CD4-positive, alpha-beta memory T cell (primary cell): ENCODE measurements at places on chromosomes 7 and 10. TPM values are rescaled to one million over a fixed set of nuclear protein-coding genes. Genes with fewer than 3 reads are reported as not detected.

GRCh38 chr10:4596951-4597350 lies 229.1 kb upstream of the AKR1E2 start:
- H3K27ac ChIP-seq: no peak overlapping the region
- H3K4me3 ChIP-seq: no peak overlapping the region
- no peaks in the 10 kb centered on the region for H3K27me3 ChIP-seq
- H3K36me3 ChIP-seq: no peaks in the 10 kb centered on the region
- H3K4me1 ChIP-seq: no peaks in the 10 kb centered on the region

- no peaks in the 10 kb centered on the region for H3K4me1 ChIP-seq
- no peak overlapping the region for H3K4me3 ChIP-seq
- no peaks in the 10 kb centered on the region for H3K27me3 ChIP-seq
Observed at GRCh38 chr7:33918438-33919143, 13.3 kb downstream of the BMPER start.

- peaks cover 4% of the 10 kb centered on the region for H3K4me1 ChIP-seq
- no peak overlapping the region for H3K4me3 ChIP-seq
- no peak for DNase-seq
- no peaks in the 10 kb centered on the region for H3K36me3 ChIP-seq
- H3K27me3 ChIP-seq: no peaks in the 10 kb centered on the region
Observed at GRCh38 chr10:63681993-63682697, 160.9 kb downstream of the REEP3 start.

Gene DOCK1
- polyA plus RNA-seq: not detected

Gene ADAM12
- 2.3 TPM for polyA plus RNA-seq

GRCh38 chr7:158587162-158588084 lies at the start of gene PTPRN2:
TSS of gene PTPRN2 (minus strand) at chr7:158587823.
- no peak for DNase-seq
- H3K27me3 ChIP-seq: peaks cover 32% of the 10 kb centered on the region
- H3K4me3 ChIP-seq: no peak within 1 kb of the TSS
- H3K36me3 ChIP-seq: no peaks in the 10 kb centered on the region

Gene WNT8B
- not detected for polyA plus RNA-seq

Gene ANKRD7
- polyA plus RNA-seq: not detected

Gene STRIP2
- polyA plus RNA-seq: not detected

GRCh38 chr7:36894190-36894589 lies 169.9 kb upstream of the AOAH start:
- no peaks in the 10 kb centered on the region for H3K27me3 ChIP-seq
- DNase-seq: no peak
- no peaks in the 10 kb centered on the region for H3K4me1 ChIP-seq

DNA sequence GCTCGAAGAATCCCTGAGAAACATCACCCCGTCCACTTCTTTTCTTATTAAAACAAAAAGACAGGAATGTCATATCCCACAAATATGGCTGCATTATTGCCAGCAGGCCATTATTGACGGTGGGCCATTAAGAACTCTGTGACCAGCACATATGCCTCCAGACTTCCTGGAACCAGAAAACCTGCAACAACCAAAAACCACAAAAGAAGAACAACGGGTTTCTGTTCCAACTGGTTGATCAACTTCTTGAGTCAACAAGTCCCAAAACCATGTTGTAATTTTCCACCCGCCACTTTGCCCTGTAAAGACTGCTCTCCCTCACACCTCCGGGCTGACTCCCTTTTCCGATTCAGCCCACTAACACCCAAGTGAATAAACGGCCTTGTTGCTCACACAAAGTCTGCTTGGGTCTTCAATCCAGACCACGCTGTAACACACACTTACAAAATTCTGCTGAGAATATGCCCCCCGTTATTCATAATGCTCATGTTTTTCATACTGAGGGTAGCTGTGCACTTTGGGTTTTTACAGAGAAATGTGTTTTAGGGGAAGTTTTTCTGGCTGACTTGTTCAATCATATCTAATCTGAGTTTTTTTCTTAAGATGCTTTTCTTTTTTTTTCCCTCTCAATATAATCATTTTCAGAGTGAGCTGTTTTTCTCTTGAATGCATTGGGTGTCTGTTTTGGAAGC lies 20.7 kb downstream of the ZNF107 start:
- no peak overlapping the region for H3K27ac ChIP-seq
- H3K4me3 ChIP-seq: no peak overlapping the region
- no peaks in the 10 kb centered on the region for H3K27me3 ChIP-seq
- H3K4me1 ChIP-seq: peaks cover 41% of the 10 kb centered on the region

GRCh38 chr7:78649976-78650375 lies 803.5 kb downstream of the MAGI2 start:
- no peaks in the 10 kb centered on the region for H3K27me3 ChIP-seq
- H3K27ac ChIP-seq: no peak overlapping the region
- no peaks in the 10 kb centered on the region for H3K36me3 ChIP-seq
- H3K4me1 ChIP-seq: no peaks in the 10 kb centered on the region
- no peak for DNase-seq

DNA sequence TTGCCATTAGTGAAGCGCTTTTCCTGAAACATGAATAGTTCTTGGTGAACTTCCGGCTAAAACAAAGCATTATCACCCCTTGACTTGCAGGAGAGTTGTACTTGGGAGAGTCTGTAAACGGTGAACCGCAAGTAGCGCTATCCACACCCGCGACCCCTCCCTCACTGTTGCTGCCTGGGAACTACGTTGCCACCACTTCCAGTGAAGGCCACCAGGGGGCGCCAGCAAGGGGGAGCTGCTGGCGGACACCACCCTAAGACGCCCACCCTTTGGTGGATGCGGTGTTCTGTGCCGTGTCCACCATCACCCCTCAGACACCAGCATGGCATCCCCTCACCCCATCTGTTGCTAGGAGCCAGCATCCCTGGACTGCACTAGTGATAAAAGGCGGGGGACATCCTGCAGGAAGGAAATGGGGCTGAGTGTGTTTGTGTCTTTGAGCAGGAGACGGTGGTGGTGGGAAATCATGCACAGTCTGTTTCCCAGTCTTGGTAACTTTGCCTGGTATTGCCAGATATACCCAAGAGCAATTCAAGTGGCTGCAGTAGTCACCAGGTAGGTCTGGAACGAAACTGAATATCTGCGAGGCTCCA lies 298.2 kb downstream of the FRMD4A start:
- no peaks in the 10 kb centered on the region for H3K27me3 ChIP-seq
- H3K36me3 ChIP-seq: no peaks in the 10 kb centered on the region
- no peaks in the 10 kb centered on the region for H3K4me1 ChIP-seq
- no peak overlapping the region for H3K4me3 ChIP-seq

- DNase-seq: no peak
- no peaks in the 10 kb centered on the region for H3K27me3 ChIP-seq
- H3K4me3 ChIP-seq: no peak overlapping the region
Observed at GRCh38 chr10:10911471-10911921, 106.2 kb upstream of the CELF2 start.

GRCh38 chr10:13102002-13102794 lies 2.2 kb downstream of the OPTN start:
- peaks cover 68% of the 10 kb centered on the region for H3K4me1 ChIP-seq
- no peaks in the 10 kb centered on the region for H3K36me3 ChIP-seq
- no peak for DNase-seq
- H3K27ac ChIP-seq: peak overlapping the region; percentile 15

- no peaks in the 10 kb centered on the region for H3K36me3 ChIP-seq
- no peaks in the 10 kb centered on the region for H3K27me3 ChIP-seq
- no peaks in the 10 kb centered on the region for H3K4me1 ChIP-seq
- H3K27ac ChIP-seq: no peak overlapping the region
Observed at GRCh38 chr7:71710442-71710841, 578.5 kb downstream of the GALNT17 start.

DNA sequence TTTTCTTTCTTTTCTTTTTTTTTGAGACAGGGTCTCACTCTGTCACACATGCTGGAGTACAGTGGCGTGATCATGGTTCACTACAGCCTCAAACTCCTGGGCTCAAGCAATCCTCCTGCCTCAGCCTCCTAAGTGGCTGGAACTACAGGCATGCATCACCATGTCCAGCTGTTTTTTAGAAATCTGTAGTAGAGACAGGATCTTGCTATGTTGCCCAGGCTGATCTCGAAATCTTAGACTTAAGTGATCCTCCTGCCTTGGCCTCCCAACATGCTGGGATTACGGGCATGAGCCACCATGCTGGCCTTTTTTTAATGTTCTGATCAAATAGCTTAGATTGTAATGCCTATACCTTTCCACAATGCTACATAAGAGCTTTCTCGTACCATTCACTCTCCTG lies 107.0 kb upstream of the KCTD7 start:
- H3K27ac ChIP-seq: no peak overlapping the region
- H3K36me3 ChIP-seq: no peaks in the 10 kb centered on the region
- DNase-seq: no peak
- H3K4me3 ChIP-seq: no peak overlapping the region
- no peaks in the 10 kb centered on the region for H3K4me1 ChIP-seq
- no peaks in the 10 kb centered on the region for H3K27me3 ChIP-seq

Gene VWC2
- not detected for polyA plus RNA-seq

Gene PHYHIPL
- not detected for polyA plus RNA-seq

DNA sequence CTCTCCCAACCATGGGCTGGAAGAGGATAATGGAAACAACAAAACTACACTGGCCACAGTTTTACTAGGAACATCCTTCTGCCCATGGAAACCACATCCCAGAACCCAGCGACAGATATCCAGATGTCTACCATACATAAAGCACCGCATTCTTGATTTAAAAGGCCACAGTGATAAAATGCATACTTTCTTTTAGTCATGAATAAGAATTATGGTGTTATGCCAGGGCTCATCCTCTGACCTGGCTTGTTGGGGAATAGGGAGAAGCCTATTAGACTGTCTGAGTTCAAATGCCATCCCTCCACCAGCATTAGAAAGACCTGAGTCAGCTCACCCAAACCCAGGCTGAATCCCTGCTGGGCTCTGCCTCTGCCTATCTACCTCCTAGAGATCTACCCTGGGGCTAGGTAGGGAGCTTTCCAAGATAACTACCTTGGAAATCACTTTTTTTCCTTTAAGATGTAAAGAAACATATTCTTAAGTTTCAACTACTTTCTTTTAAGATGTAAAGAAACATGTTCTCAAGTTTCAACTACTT lies 5.2 kb downstream of the ABCA13 start:
- H3K36me3 ChIP-seq: no peaks in the 10 kb centered on the region
- DNase-seq: no peak
- H3K4me1 ChIP-seq: no peaks in the 10 kb centered on the region
- H3K27ac ChIP-seq: no peak overlapping the region
- no peak overlapping the region for H3K4me3 ChIP-seq

Gene EIF5AL1
- 0.16 TPM for polyA plus RNA-seq

Gene TMEM196
- polyA plus RNA-seq: not detected

GRCh38 chr10:24465891-24466818 lies 257.2 kb downstream of the KIAA1217 start:
- H3K27ac ChIP-seq: no peak overlapping the region
- no peak overlapping the region for H3K4me3 ChIP-seq
- peaks cover 26% of the 10 kb centered on the region for H3K4me1 ChIP-seq
- H3K36me3 ChIP-seq: no peaks in the 10 kb centered on the region

DNA sequence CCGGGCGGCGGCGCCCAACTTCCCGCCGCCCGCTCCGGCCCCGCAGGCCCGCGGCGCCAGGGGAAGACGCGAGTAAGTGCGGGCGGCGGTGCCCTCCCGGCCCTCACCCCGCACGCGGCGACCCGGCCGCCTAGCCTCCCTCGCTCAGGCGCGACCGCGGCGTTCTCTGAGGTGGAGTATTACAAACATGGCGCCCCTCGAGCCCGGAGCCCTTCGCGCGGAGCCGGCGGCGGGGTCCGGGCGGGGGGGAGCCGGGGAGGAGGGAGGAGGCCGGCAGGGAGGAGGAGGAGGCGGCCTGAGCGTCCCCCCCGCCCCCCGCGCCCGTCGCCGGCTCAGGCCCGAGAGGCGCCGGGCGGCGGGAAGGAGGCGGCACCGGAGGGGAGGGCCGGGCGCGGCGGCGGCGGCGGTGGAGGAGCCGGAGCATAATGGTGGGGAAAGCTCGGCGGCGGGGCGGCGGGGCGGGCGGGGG lies at the start of gene ZMYND11:
Gene ZMYND11, plus strand, starts transcription at position 324 of the 469 bp plus-strand sequence. CDS start 44,558 bp downstream, outside the sequence.
- H3K4me1 ChIP-seq: peaks cover 32% of the 10 kb centered on the region
- DNase-seq: peak; percentile 71
- peak within 1 kb of the TSS; percentile 80 for H3K27ac ChIP-seq
- no peaks in the 10 kb centered on the region for H3K27me3 ChIP-seq
- no peaks in the 10 kb centered on the region for H3K36me3 ChIP-seq
- peak within 1 kb of the TSS; percentile 63 for H3K4me3 ChIP-seq

- no peak overlapping the region for H3K4me3 ChIP-seq
- no peak overlapping the region for H3K27ac ChIP-seq
- H3K36me3 ChIP-seq: no peaks in the 10 kb centered on the region
Observed at GRCh38 chr10:120788771-120789170, 62.4 kb upstream of the WDR11 start.

DNA sequence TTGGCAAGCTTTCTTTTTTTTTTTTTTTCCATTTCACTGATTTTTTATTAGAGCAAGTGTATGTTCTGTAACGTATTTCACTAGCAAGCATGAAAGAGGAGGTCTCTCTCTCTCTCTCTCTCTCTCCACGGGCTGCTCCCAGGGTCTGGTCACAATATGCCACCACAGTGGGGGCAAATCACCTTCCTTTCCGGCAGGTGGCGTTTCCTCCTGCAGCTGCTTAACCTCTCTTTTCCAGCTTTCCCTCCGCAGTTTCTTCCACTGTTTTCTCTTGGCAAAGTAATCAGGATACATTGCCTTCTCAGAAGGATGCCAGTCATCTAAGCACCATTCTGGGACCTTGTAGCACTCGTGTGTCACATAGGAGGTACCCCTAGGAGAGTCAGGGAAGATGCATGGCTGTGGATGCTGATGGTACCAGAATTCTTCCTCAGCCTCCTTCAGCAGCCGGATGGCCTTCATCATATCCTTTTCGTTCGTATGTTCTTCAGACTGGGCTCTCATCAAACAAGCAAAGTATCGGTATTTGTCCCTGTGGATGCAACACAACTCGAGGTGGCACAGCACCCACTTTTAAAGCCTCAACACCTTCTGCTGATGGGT lies 197.3 kb upstream of the PODXL start:
- H3K4me3 ChIP-seq: no peak overlapping the region
- no peak overlapping the region for H3K27ac ChIP-seq
- no peaks in the 10 kb centered on the region for H3K36me3 ChIP-seq
- DNase-seq: no peak
- no peaks in the 10 kb centered on the region for H3K4me1 ChIP-seq
- H3K27me3 ChIP-seq: no peaks in the 10 kb centered on the region

- no peaks in the 10 kb centered on the region for H3K27me3 ChIP-seq
- H3K4me1 ChIP-seq: no peaks in the 10 kb centered on the region
- no peak for DNase-seq
- no peaks in the 10 kb centered on the region for H3K36me3 ChIP-seq
Observed at GRCh38 chr7:135922263-135922662, 54.9 kb downstream of the MTPN start.

Gene PROSER2
- polyA plus RNA-seq: 1.1 TPM

DNA sequence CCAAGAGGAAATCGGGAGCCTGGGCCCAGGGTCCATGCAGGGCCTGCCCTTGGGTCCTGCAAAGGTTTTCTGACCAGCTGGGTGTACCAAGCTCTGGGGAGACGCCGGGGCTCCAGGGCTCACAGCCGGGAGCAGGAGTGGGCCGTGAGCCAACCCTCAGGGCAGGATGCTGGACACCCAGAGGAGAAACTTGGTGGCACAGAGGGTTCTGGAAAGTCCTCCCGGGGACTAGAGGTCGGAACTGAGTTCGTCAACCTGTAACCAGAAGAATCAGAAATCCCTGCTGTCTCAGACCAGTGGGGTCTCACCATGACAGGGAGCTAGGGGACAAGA lies 29.2 kb upstream of the PPP2R2D start:
- no peak overlapping the region for H3K4me3 ChIP-seq
- H3K27ac ChIP-seq: no peak overlapping the region
- no peaks in the 10 kb centered on the region for H3K4me1 ChIP-seq
- H3K36me3 ChIP-seq: no peaks in the 10 kb centered on the region
- H3K27me3 ChIP-seq: no peaks in the 10 kb centered on the region
